ENCODE measurements at places on chromosomes 16 and 17.

DNA sequence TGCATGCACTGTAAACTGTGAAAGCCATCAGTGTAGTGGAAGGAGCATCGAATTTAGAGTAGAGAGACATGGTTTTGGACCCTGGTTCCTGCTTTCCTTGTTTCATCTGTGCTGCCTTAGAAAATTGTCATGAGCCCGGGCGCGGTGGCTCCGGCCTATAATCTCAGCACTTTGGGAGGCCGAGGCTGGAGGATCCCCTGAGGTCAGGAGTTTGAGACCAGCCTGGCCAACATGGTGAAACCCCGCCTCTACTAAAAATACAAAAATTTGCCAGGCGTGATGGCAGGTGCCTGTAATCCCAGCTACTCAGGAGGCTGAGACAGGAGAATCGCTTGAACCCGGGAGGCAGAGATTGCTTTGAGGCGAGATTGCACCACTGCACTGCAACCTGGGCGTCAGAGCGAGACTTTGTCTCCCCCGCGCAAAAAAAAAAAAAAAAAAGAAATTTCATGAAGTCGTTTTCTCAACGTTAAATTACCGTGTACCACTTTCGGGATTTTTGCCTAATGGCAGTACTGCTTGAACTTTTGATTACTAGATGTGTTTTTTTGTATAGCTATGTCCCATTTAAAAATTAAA is 912 bp downstream of the COQ7 start:
- no peak for DNase-seq

GRCh38 chr16:80656711-80657150 is 115.9 kb downstream of the DYNLRB2 start:
- DNase-seq, result no peak

DNA sequence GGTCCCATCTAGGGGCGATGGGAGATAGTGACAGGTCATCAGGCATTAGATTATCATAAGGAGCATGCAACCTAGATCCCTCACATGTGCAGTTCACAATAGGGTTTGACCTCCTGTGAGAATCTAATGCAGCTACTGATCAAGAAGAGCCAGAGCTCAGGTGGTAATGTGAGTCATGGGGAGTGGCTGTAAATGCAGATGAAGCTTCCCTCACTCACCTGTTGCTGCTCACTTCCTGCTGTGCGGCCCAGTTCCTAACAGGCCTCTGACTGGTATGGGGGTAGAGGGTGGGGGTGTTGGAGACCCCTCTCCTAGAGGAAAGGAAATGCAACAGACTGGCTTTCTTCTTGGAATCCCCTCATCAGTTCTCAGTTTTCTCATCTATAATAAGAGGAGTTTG is 131.4 kb downstream of the CA10 start:
- no peak for DNase-seq

DNA sequence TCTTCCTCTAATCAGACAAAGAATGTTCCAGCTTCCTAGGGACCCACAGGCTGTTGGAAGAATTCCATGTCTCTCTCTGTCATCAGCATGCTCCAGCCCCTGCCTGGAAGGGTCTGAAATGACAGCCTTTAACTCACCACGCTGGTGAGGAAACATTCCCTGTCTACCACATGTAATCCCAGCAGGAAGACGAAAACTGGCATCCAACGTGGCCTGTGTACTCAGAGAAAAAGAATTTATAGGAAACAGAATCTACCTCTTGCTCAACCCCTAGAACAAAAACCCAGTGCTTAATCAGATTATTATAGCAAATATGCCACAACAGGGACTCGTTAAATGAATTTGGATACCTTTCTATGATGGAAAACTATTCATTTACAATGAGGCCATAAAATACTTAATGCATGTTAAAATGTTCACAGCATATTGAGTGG is 147.3 kb upstream of the FOXF1 start:
- no peak for DNase-seq

DNA sequence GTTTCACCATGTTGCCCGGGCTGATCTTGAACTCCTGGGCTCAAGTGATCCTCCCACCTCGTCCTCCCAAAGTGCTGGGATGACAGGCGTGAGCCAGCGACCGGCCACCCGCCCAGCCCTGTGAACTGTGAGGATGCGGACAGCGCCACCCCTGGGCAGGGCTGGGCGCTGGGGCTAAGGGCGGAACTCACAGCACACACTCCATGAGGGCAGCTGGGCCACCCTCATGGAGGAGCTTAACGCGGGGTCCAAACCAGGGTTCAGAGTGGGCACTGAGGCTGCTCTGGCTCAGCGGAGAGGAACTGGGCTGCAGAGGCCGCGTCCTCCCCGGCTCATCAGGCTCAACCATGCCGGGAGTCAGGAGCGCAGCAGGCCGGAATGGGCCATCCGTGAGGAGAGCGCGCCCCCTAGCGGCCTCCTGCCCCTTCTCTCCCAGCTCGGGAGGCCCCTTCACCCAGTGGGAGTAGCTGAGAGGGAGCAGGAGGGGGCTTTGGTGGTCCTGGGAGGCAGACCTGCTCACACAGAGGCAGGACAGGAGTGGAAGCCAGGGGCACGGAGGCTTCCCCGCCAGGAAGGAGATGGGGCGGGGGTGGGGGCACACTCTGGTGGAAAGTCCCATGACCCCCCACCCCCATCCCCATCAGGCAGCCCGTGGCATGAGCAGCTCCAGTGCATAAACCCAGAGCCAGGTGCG is 13.8 kb downstream of the CORO7 start:
- no peak for DNase-seq

DNA sequence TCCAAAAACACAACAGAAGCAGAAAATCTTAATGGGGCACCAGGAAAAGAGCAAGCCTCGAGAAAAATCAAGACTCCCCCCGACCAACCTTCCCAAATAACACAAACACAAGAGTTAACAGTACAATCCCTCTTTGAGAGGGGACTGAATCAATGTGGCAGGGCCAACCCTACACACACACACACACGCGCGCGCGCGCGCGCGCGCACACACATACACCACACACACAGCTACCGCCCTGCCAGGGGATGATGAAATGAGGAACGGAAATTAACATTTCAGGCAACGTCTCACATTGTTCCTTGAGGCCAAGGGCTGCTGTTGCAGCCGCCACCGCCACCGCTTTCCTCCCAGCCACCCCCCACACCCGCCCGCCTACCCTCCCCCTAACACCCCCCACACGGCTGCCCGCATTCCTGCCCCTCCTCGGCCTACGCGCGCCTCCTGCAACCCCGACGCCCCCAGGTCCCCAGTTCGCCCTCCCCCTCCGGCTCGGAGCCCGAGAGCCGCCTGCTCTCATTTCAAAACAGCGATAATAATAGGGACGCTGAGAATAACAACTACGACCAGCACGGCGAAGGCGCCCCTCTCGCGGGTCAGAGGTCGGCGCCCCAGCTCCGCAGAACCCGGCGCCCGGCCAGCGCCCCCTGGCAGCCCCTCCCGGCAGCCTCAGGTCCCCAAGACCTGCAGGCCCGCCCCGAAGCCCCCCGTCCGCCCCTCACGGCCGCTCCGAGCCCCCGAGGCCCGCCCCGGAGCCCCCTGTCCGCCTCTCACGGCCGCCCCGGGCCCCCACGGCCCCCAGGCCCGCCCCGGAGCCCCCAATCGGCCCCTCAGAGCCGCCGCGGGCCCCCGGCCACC is 1.1 kb downstream of the ANKRD11 start:
- DNase-seq, result peak; percentile 90

- DNase-seq, result no peak
These were observed 120.6 kb upstream of the KCNJ16 start for GRCh38 chr17:69954241-69954925.

DNA sequence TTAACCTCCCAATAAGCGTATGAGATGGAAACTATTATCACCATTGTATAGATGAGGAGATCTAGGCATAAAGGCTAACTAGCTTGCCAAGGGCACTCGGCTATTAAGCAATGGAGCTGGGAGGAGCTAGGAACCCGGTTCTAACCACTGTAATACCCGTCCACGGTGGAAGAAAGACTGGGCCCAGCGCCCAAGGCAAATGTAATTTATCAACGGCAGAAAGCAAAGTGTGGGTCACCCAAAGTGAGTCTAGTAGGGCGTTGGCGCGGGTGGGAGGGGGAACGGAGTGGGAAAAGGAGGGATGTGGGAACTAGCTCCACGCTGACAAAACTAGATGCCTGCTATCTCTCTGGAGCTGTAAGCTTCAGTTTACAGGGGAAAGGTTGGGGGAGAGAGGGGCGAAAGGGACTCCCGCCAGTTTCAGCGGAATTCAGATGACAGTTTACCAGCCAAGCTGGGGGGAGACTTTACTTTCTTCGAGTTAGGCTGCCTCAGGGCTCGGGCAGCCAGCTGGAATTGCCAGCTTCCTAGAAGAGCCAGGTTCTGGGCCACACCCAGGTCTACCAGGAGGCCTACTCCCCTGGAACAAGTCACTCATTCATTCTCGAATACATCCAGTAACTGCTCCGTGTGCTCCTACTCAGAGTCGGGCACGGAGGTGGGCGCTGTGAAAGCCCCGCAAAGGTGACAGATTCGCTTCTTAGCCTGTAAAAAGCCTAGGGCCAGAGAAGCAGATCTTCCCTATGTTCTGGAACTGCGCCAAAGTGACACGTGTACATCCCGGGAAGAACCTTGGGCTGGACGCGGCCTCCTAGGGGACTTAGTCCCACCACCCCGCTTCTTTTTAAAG is 837 bp downstream of the LRRC59 start:
- DNase-seq, result no peak

GRCh38 chr16:87437911-87438610 is 45.9 kb downstream of the MAP1LC3B start:
- DNase-seq, result no peak

GRCh38 chr17:65902155-65902554 is 289.8 kb downstream of the CEP112 start:
- DNase-seq, result no peak

All from GDM1 (cell line).